ENCODE measurements at places on chromosomes 7 and 10.
A peak's percentile ranks its signal among the peaks of the same experiment; 100 is the strongest.

GRCh38 chr10:72061491-72061890 is 26.9 kb downstream of the SPOCK2 start:
- no peak for DNase-seq

DNA sequence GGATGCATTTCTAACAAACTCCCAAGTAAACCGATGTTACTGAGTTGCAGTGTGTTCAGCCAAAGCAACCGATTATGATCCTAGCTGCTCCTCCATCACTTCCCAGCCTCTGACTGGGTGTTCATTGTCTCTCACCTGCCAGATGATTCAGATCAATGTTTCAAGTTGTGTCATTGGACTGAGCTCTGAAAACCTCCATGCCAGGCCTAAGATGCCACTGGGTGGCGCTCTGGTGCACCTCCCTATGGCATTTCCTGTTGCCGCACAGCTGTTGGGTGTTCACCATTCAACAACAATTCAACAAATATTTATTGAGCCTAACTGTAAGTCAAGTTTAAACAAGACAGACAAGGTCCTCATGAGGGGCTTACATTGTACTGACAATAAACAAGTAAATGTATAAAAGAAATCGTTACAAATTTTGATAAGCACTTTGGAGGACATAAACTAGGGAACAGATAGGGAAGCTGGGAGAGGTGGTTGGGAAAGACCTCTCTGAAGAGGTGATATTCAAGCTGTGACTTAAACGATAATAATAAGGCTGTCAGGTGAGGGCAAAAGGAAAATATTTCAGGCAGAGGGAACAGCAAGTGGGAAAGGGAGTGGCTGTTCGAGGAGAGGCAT is 22.8 kb downstream of the RGR start:
- no peak for DNase-seq

- no peak for DNase-seq
Measured at GRCh38 chr7:84790882-84791281, 396.0 kb downstream of the SEMA3D start.

DNA sequence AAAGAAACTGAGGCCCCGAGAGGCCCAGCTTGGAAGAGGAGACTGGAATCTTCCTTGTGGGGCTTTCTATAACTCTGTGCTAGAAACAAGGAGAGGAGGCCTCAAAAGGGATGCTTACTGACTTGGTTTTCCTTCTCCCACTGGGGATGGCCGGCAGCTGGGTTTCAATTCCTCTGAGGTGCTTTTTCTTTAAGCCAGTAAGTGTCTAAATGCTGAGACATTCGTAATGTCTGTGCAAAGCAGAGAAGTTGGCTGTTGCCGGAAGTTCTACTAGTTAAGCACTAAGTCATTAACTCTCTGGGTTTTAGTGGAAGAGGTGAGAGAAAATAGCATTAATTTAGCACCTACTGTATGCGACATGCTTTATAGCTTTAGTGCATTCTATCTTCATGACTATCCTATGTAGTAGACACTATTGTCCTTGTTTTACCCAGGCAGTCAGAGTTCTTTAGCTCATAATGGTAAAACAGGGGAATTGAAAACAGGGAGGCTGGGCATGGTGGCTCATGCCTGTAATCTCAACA is 135.2 kb downstream of the RGS10 start:
- no peak for DNase-seq

DNA sequence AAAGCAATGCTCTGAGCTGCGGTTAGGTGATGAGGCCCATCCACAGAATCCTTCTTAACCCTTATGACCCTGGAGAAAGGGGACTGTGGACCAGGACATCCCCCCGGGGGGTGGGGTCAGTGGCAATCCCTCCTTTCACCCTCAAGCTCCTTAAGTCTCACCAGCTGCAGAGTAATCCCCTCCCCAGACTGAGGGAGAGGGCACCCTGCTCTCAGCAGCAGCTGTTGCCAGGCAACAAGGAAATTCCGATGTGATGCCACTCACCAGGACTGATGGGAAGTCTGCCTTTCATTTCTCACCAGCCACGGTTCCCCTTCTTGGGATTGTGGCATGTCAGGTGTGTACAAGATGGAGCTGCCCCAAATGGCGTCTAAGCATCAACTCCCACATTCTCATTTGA is 129.6 kb downstream of the DOCK1 start:
- no peak for DNase-seq

DNA sequence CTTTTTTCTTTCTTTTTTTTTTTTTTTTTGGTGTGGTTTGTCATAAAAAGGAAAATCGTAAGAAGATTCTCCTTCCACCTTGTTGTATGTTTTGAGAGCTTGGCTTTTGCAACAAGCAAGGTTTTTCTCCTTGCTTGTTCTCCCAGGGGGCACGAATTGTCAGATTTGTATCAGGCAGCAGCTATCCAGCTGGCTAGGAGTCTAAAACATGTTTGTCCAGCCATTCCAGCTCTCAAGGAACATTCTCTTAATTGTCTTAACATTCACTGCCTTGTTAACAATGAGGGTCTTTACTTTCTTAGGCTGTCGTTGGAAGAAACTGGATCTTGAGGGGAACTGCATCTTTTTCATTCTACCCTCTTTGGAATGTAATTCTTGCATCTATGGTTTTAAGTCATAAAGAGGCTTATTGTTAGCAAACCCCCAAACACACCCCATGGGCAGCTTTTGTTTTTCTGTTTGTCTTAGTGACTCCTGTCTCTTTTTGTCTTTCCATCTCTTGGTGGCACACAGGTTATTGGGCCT is 14.6 kb downstream of the SHTN1 start:
- DNase-seq: no peak

GRCh38 chr7:108736221-108736891 is 166.7 kb downstream of the DNAJB9 start:
- DNase-seq: no peak

GRCh38 chr7:3688842-3689241 is 387.8 kb downstream of the SDK1 start:
- DNase-seq: no peak

DNA sequence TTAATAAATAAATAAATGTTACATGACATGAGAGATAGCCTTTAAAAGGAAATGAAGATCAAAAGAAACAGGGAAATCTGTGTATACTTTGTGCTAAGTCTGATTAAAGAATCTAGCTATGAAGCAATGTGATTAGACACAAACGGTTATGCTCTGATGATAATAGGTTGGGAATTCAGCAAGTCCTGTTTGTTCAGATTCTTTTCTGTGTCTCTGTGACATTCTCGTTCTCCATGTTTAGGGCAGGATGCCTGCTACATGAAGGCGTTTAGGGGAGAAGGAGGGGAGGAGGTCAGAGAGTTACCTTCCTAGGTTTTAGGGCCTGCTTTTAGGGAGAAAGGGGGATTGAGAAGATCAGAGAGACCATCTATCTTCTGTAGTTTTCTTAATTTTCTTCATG is 555.3 kb downstream of the DNAJB9 start:
- no peak for DNase-seq

DNA sequence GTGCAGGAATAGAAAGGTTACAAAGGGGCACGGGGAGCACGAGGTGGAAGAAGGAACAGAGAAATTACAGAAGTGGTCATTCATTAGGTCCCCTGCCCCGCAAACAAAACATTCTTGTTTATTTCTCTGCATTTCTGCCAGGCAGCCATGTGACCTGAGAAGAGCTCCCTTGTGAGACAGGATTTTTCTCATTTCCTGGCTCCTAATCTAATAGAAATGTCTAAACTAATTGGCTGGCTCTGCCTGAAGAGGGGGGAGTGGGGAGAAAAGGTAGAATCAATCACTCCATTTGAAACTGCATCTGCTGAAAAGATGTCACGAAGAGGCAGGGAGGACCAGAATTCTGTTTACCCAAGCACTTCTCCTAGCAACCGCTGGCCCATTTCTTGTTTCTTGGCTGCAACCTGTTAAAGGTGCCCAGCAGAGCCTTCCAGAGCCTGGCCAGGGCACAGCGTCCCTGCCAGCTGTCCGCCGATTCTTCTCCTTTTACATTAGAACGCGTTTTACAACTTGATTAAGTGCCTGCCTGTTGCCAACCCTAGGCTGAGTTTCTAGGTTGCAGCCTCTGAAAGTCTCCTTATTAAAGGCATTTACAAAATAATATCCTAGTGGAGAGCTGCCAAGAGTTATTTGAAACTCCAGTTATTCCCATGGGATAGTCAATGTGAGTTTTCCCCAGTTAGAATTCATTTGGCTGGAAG is 1227.6 kb downstream of the TYW1 start:
- DNase-seq: peak; percentile 52

GRCh38 chr10:118362103-118362502 is 20.0 kb upstream of the FAM204A start:
- DNase-seq: no peak

DNA sequence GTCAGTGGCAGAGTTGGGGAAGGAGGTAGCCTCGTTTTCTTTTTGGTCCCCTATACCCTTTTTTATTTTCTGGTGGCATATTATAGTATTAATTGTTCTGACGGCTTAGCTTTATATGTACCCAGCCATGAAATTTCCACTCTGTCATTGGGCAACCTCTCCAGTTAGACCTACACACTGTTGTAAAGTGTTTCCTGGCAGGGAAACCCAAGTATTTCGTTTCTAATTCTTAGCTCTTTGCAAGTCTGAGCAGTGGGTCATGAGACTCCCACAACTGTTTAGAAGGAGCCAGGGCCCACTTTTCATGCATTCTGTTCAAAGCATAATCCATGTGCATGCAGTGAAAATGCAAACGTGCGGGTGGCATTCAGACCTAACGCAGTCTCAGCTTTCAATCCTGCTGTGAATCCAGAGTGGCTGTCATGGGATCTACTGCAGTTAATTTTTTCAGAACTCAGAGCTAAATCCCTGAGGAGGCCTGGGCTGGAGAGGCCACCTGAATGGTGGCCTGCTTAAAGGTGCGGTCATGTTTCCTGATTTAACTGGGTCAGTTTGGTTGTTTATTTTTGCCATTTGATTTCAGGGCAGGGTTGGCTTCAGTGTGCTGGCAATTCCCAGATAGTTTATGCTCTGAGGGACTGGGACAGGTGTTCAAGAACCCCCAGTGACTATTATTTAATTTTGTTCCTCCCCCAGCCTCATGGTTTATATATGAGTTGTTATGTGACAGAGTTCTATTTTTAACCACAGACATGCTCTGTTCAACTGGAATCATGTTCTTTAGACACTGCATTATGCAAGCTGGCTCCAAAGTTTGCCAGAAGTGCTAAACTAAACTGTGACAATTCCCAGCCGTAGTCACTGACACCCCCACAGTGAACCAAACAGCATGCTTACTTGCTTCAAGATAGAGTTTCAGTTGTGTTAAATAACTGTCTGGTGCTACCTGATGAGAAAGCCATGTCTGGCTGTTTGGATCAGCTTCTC is 27.4 kb upstream of the SYPL1 start:
- DNase-seq: peak; percentile 77

DNA sequence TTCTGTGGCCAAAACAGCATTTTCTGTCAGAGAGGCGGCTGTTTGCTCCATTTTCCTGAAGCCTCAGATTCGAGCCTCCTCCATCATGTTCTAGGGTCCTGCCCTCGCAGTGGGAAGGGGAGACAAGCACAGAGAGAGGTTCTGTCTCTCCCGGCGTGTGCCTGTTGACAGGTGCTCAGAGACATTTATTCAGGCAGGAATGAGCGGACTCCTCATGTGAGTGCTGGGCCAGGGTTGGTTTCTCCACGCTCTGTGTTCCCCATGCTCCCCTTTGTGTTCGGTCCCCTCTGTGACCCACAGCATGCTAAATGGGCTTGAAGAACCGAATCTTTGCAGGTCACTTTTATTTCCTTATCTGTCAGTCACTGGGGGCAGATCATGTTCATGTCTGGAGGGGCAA is 374.6 kb downstream of the GLRX3 start:
- DNase-seq: no peak

DNA sequence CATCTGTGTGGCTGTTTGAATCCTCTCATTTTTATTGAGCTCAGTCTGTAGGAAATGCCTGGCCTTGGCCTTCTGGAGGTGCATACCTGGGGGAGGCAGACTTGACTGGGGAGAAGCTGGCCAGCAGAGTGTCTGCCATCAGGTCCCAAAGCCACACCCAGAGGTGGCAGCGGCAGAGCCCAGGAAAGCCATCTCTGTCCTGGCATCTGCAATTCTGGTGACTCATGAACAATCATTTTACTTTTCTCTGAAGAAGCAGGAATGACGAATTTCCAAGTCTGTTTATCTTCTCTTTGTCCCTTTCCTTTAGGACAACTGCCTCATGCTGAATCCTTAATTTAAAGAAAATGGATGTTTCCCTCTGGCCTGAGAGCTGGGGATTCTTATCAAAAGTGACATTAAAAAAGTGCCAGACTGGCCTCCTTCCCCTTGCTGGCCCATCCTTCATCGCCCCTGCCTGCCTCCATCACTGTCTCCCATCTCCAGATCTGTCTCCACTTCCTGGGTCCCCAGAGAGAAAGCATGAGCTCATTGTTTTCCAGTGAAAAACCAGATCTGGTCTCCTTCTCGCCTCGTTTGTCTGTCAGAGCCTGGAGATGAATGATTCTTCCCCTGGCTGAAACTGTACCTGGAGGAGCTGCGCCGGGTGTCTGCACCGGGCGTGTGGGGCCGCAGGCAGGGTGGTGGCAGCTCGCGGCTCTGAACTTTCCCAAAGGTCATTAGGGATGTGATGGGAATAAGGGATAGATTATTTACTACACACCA is 124.5 kb downstream of the TMEM178B start:
- DNase-seq: no peak
